ENCODE measurements at places on chromosomes 5 and 9.
A peak's percentile ranks its signal among the peaks of the same experiment; 100 is the strongest.

- DNase-seq, result no peak
These were observed 107.2 kb upstream of the TXNDC8 start for GRCh38 chr9:110444911-110445310.

DNA sequence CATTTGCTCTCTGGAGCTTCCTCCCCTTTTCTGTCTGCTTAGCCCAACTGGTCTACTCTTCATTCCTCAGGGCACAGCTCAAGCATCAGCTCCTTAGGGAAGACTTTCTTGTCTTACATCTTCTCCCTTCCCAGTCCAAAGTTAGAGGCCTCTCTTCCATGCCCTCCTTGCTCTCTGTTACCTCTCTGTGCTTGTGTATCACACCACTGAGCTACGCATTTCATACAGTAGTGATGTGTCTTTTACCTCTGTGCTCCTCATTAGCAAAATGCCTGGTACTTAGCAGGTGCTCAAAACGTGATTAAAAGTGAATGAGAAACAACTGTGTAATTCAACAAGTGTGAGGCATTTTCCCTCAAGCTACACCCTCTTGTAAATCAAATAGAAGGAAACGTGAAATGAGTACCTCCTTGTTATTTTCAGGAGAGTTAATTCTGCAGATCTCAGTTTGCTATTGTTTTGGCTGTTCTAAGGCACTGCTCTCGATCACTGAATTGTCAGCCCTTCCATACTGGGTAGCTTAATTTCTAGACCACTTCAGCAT lies 39.0 kb downstream of the ERAP1 start:
- no peak for DNase-seq

GRCh38 chr5:99605904-99606303 lies 677.1 kb upstream of the CHD1 start:
- DNase-seq, result peak; percentile 82

GRCh38 chr5:38612851-38613250 lies 56.4 kb upstream of the LIFR start:
- DNase-seq, result no peak

- no peak for DNase-seq
These were observed 127.8 kb upstream of the PAM start for GRCh38 chr5:102627315-102627714.

- DNase-seq, result no peak
These were observed 213.0 kb downstream of the PJA2 start for GRCh38 chr5:109196823-109197160.

DNA sequence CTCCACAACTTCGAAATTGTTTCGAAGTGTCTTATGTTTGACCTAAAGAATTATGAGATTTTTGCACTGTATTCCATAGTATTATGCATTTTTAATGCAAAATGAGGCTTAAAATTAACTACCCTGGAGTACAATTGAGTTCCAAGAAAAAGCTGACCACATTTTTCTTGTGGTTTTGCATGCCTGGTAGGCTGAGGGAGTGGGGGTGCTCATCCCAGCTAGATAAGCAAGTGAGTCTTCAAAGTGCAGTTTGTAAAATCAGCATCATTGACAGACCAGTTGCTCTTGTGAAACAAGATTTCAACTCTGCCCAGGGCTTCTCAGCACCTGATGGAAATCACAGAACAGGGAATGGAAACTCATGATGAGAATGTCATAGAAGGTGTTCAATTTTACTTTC lies 17.0 kb upstream of the NDUFS4 start:
- DNase-seq, result peak; percentile 86

DNA sequence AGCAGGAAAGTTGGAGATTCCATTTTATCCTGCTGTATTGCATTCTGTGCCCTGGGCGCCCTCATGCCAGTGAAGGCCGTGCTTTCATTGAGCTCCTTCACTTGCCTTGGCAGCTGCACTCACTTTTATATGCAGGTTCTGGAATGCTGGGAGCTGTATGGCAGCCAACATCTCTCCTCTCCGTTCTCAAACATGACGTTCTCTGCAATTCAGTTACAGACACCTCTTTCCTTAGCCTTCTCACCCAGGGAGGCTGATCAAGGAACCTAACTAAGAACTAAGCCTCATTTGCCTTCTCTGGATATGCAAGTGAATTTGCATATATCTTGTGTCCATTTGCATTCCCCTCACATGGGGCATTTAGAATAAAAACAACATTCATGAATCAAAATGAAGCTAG lies 29.4 kb upstream of the PURA start:
- DNase-seq, result no peak

- no peak for DNase-seq
These were observed 1.4 kb downstream of the BAAT start for GRCh38 chr9:101383361-101383760.

- DNase-seq, result no peak
These were observed 638.0 kb downstream of the IRX1 start for GRCh38 chr5:4233671-4234070.

DNA sequence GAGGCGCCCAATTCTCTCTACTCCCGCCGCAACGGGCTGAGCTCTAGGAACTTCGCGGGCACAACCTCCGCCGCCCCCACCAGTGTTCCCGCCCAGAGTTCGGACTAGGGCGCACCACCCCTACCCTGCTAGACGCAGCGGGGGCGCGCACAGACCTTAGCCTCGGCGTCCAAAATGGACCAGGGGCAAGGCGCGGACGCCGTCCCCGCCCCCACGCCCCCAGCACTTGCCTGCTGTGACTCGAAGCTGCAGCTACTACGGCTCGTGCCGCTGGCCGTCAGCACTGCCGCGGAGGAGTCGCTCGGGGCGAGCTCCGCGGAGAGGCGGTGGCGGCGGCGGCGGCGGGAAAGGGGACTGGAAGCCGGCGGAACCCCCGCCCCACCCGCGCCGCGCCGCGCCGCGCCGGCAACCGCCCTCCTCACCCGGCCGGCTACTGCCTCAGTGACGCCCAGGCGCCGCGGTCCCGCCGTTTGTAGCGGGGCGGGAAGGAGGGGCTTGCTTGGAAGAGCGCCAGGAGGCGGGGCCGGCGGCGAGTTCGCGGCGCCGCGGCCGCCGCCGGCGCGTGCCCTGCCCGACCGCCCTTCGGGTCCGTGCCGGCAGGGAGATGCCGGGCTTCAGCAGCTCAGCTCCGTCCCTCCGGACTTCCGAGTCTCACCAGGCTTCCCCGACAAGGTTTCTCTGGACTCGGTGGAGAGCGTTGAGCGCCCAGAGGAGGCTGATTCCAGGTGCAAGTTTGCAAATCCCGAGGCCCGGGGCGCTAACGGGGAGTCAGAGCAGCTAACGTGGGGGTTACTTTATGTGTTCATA lies 4.5 kb downstream of the ELAVL2 start:
- peak; percentile 16 for DNase-seq

- no peak for DNase-seq
These were observed 37.0 kb downstream of the MRPS30 start for GRCh38 chr5:44845777-44846176.

GRCh38 chr5:102589661-102590060 lies 90.9 kb upstream of the SLCO6A1 start:
- no peak for DNase-seq

- no peak for DNase-seq
These were observed 2291.6 kb upstream of the WWC1 start for GRCh38 chr5:165999693-166000320.

GRCh38 chr9:132769906-132770769 lies 99.9 kb downstream of the GTF3C4 start:
- peak; percentile 80 for DNase-seq

DNA sequence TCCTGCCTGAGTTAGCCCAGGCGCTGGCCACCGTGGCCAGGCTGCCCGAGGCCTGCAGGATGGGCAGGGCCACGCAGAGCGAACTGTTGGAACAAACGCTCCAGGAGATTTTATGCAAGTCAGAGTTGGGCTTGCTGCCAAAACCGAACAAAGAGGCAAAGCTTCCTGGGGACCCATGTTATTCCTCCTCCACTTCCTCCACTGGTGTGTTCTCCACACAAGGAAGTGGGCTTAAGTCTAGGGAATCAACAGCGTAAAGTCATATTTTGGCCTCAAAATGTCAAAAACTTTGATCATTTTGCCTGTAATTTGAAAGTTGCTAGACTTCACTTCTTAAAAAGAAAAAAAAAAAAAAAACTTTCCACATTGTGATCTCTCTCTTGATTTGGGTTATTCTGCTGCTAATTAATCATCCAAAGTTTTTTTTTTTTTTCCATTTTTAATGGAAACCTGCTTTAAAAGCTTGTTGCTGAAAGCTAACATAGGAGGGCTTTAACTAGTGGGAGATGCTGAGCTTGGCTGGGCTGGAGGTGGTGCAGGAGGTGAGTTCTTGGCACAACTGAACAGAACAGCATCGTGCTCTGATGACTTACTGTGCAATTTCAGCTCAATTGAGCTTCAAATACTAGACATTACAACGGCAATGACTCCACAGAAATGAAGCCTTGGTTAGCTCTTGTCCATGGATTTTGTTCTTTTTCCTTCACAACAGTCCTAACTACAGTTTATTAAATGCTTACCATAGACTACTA lies 73.0 kb downstream of the PTPDC1 start:
- peak; percentile 90 for DNase-seq

DNA sequence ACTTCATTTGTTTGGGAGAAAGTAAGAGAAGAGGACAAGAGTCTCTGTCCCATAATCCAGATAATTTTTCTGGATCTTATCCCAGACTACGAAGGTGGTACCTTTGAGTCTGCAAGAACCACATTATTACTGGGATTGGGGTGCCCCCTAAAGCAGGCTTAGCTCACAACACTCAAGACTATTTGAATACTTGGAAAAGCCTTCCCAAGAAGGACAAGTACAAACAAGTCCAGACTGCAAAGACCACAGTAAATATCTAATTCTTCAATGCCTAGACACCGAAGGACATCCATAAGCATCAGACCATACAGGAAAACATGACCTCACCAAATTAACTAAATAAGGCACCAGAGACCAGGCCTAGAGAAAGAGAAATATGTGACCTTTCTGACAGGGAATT lies 40.2 kb upstream of the TMED7 start:
- no peak for DNase-seq

- DNase-seq, result no peak
These were observed 3.0 kb downstream of the FRRS1L start for GRCh38 chr9:109164042-109164441.

DNA sequence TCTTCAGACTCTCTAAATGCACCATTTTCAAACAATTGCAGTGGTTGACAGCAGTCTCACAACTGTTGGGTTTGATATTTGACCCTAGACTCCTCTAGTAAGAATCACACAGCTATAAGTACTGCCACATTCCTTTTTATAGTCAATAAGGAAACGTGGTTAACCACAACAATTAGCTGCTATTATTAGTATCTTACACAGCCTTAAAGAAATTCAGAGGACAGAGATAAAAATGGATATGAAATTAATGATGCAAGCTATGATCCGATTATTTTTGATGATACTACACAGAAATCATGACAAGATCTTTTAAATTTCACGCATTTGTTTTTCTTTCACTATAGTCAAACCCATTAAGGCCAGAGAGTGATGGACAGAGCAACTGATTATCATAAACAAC lies 288.6 kb upstream of the C9orf72 start:
- DNase-seq, result no peak

- no peak for DNase-seq
These were observed 132.3 kb downstream of the UNC13B start for GRCh38 chr9:35294066-35294465.

DNA sequence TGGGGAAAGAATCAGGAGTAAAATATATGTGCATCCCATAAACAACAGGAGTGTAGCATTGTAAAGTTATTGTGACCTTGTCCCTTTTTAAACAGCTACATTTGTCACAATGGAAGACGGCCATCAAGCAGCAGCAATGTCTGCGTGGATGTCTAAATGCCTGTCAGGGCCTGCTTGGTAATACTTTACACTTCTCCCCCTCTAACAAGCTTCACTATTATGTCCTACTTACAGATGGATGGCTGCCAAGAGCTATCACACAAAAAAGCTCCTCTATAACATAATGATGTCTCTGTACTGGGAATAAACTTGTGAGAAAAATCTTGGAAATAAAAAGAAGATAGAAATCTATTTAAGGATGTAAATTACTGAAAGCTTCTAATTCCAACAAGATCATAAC lies 213.0 kb downstream of the FBXL17 start:
- DNase-seq, result no peak

- peak; percentile 83 for DNase-seq
These were observed 1.6 kb upstream of the LMAN2 start for GRCh38 chr5:177353093-177353492.

GRCh38 chr5:1877103-1878049 lies 5.3 kb downstream of the IRX4 start:
- no peak for DNase-seq

- peak; percentile 45 for DNase-seq
These were observed 2.8 kb downstream of the PDLIM7 start for GRCh38 chr5:177494346-177495195.

- no peak for DNase-seq
These were observed 57.2 kb downstream of the OLFM1 start for GRCh38 chr9:135144581-135145170.

DNA sequence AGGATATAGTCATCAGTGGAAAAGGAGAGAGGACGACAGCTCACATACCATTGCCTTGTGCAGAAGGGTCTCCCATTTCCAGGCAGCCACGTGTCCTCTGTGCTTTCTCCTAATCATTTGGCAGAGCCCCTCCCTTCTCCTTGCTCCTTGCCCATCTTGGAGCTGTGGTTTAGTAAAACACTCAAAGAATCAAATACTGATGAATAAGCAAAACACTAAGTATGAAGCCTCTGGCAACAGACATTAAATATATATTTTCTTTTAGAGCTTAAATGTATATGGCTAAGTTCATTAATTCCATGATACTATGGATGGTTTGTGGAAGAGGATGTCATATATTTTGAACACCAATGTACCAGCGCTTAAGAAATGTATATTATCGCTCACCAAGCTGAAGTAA lies 278.5 kb downstream of the SAXO1 start:
- DNase-seq, result no peak

- no peak for DNase-seq
These were observed 118.2 kb upstream of the HMHB1 start for GRCh38 chr5:143693651-143694252.

GRCh38 chr9:108099854-108100253 lies 610.3 kb upstream of the KLF4 start:
- DNase-seq, result no peak

GRCh38 chr5:32583582-32584232 lies 1.6 kb upstream of the SUB1 start:
- no peak for DNase-seq

All from KBM-7 (cell line).